SIG-M5 (cell line): ENCODE measurements at places on chromosomes 6 and 20.

- DNase-seq, result no peak
Observed at GRCh38 chr20:16299897-16300296, 273.4 kb downstream of the KIF16B start.

GRCh38 chr6:11650025-11650696 is 112.6 kb downstream of the TMEM170B start:
- no peak for DNase-seq

- DNase-seq, result no peak
Observed at GRCh38 chr6:13327691-13328075, 654 bp downstream of the TBC1D7 start.

- no peak for DNase-seq
Observed at GRCh38 chr20:56429502-56429901, 17.4 kb downstream of the CASS4 start.

GRCh38 chr6:14897831-14898230 is 348.0 kb upstream of the JARID2 start:
- DNase-seq, result no peak

DNA sequence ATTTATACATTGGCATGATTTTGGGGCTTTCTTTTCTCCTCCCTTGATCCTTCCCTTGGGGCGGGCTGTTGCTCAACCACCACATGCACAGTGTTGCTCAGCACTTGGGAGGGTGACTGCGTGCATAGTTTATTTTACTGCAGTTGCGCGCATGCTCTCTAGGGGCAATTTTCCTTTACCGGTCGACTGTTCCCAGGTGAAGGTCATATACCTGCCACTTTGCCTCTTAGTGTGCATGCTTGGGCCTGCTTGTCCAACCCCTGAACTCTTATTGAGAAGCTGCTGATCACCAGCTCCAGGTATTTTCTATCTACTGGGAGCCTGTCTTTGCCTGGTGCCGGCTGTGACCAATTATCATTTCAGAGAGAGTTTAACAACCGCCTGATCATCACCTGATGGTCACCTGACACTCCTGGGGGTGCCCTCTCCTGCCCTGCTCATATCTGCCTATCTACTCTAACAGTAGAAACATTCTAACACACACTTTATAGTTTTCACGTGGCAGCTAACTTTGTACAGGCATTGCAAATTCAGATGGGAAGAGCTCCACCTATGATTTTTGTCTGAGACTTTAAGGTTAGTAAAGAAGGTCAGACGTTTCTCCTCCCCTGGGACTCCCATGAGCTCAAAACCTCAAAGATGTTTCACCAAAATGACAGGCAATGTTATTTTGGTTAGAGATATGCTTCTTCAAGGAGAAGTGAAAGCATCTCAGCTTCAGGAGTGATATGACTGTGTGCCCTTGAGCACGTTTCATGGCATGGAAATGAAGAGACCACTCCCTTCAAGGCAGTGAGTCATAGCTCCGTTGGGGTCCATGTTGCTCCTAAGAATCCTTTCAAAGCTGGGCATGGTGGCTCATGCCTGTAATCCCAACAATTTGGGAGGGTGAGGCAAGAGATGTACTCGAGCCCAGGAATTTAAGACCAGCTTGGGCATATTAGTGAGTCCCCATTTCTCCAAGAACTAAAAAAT is 227.5 kb upstream of the MYLIP start:
- peak; percentile 90 for DNase-seq

DNA sequence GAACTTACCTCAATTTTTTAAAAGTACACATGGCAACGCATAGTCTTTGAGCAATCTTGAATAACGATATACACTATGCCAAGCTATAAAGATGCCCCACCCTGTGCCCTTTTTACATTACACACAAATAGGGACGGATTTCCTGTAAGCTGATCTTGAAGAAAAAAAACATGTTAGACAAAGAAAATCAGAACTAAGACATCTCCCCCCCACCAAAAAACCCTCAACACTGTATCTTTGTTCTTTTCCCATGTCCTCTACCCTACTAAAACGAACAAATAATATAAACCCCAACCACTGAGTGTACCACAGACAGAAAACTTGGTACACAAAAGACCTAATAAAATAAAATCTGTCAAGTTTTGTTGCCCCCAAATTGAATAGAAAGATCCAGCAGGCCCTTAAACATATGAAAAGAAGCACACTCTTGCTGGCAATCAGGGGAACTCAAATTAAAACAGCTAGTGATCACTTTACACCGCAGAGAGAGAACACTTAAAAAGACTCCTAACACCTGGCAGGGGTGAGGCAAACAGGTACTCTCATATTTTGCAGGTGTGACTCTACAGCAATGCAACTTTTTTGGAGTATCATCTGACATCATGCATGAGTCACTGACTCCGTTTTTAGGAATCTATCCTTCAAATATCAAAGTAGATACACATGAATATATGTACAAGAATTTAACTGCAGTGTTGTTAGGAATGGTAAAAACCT is 29.6 kb downstream of the BACH2 start:
- no peak for DNase-seq

DNA sequence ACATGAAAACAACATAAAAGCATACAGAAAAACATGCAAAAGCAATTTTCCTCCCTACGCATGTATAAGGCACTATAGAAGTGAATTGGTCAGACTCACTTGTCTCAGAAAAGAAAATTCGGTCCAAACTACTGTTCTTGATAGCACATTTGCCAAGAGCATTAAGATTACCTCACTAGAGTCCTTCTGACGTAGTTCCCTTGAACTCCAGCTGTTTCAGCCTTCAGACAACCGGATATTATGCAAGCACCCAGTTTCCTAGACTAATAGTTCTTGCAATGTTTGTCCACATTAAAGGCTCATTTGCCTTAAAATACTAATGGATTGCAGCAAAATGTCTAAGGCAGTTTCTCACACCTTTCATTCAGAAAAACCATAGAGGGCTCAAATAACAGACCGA is 2.5 kb upstream of the CASS4 start:
- DNase-seq, result no peak

- DNase-seq, result no peak
Observed at GRCh38 chr6:13550656-13551055, 23.7 kb upstream of the SIRT5 start.

GRCh38 chr6:141719476-141719875 is 413.2 kb upstream of the GJE1 start:
- DNase-seq, result no peak

DNA sequence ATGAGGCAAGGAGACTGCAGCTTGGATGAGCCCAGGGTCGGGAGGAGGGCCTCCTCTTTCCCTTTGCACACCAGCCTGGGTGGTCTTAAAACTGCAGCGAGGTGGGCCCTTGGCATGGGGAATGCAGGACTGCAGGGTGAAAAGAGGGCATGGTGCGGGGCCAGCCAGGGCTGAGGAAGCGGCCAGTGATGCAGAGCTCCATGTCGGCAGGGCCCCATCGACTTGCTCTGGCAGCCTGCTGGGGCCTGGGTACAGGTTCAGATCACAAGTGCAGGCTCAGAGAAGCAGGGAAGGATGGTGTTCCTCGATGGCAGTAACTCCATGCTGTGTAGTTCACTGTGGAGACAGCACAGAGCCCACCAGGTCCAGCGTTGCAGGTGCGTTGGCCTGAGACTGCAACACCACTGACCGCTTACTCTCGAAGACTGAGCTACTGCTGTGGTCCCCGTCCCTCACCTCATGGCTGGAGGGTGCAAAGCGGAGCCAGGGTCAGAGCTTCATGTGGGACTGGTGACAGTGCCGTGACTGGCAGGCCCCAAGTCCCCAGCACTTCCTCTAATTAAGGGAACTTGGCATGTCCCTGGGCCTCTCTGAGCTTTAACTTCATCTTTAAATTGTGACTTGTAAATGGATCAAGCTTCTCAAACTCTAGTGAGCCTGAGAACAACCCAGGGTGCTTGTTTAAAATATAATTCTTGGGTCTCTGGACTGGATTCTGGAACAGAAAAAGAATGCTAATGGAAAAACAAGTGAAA is 223.2 kb downstream of the SYNDIG1 start:
- DNase-seq, result no peak

- no peak for DNase-seq
Observed at GRCh38 chr6:85864453-85865401, 222.0 kb upstream of the SYNCRIP start.

GRCh38 chr6:135910790-135911618 is 59.5 kb downstream of the PDE7B start:
- no peak for DNase-seq

- DNase-seq, result no peak
Observed at GRCh38 chr6:108168090-108168463, 2.3 kb downstream of the NR2E1 start.

DNA sequence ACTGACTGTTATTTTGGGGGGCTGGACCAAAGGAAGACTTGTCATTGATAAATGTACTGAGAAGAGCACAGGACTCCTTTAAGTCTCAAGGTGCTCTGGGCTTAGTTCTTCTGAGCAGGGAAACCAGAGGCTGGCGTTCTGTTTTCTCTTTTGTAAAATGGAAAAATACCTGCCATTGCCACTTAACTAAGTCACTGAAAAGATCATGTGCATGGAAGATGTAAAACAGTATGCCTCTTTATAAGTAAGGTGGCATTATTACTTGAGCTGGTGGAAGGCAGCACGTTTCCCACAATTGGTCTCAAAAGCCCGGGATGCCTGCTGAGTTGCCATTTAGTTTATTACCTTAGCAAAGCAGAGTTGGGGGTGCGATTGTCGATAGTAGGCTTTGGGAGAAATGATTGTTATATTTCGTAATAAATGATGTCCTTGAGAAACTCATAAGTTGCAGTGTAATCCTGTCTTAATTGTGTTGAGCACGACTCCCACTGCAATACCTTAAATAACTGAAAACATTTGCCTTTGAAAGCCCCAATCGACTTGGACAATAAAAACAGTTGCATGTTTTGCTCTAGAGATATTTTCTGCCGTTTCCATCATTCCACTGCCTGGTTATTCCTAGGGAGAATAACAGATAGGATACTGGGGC is 3.6 kb downstream of the JARID2 start:
- DNase-seq, result no peak

DNA sequence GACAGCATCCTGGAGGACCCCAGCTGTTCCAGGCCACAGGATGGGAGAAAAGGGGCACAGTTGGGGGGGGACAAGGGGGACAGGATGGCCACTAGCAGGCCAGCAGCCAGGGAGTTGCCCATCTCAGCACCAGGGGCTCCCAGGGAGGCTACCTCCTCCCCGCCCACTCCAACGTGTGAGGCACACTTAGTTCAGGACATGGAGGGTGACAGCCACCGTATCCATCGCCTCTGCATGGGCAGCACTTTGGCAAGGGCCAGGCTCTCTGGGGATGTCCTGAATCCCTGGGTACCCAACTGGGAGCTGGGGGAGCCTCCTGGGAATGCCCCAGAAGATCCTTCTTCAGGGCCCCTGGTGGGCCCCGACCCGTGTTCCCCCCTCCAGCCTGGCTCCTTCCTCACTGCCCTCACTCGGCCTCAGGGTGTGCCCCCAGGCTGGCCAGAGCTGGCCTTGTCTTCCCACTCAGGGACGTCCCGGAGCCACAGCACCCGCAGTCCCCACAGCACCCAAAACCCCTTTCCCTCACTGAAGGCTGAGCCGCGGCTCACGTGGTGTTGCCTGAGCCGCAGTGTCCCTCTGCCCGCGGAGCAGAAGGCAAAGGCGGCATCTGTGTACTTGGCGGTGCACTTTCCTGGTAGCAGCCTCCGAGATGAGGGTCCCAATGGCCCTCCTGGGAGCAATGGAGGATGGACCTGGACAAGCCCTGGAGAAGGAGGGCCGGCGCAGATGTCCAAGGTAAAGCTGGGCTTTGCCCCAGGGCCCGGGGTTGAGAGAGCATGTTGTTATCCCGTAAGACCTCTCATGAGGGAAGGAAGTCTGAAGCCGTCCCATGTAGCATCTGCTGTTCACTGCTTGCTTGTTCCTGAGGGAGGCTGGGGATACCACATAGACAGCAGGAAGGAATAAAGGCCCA is 30.7 kb downstream of the ZNF831 start:
- DNase-seq, result no peak

DNA sequence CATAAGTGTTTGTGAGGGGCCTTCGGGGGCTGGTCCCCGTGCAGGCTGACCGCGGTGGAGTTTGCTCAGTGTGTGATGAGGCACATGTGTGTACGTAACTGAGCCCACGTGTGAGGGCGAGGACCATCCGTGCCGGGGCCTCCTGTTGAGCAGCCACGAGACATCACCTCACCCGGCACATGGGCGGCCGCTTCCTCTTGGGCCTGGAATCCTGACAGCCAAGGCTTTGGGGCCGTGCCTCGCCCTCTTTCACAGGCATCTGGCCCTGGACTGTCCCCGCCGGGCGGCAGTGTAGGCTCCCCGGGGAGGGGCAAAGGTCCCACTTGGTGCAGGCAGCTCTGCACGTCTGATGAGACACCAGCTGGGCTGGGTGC is 202.3 kb downstream of the DLL1 start:
- no peak for DNase-seq

DNA sequence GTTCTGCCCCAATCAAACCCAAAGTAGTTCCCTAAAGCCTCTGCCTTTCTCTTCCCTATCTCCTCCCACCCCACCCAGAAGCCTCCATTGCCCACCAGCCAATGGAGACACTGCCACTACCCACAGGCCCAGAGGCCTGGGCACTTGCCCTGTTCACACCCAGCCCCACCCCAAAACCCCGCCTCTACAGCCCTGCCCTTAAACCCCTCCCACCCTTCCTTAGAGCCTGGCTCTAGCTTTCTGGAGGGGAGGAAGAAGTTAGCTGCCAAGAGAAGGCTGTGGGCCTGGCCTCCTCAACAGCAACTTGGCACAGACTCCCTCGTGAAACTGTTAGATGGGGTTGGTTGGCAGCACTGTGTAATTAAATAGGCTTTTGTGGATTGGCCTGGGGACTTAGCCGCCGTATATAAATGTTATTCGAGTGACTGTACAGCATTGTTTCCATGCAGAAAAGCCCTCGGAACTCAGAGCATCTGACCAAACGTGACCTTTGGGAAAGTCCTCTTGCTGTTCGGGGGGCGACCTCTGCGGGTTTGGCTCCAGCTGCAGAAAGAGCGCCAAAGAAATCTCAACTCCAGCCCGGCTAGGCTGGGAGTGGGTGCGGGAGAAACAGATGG is 31.4 kb downstream of the COL11A2 start:
- no peak for DNase-seq

DNA sequence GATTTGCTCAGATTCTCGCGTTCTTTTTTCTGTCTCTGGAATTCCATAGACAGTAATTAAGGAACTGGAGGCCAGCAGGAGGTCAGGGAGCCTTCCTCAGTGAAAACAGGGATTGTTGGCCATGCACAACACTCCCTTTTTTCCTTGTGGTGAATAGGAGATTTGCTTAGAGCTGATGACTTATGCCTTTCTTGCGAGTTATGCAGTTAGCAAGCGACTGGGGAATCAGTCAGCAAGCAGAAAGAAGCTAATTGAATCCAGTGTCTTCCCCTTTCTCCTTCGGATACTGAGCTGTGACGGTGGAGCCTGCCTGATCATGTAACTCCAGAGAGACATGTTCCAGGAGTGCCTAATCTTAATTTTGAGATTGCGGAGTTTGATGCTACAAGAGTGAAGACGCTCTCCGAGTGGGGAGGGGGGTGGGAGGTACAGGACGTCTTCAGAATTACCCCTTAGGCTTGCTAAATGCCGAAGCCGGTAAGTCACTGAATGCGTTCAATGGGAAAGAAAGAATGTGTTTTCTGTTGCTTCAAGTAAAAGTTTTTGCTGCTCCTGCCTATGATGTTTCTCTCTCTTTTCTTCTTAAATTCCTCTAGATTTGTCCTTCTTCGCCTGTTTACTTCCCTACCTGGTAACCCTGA is 165.9 kb downstream of the SASH1 start:
- DNase-seq, result no peak

GRCh38 chr6:170182093-170182780 is 108.6 kb downstream of the DLL1 start:
- DNase-seq, result no peak

- DNase-seq, result no peak
Observed at GRCh38 chr6:64732888-64733287, 974.1 kb downstream of the EYS start.

GRCh38 chr6:20186981-20187380 is 25.3 kb downstream of the MBOAT1 start:
- no peak for DNase-seq

GRCh38 chr6:29813809-29814208 is 13.8 kb upstream of the HLA-G start:
- no peak for DNase-seq
